ENCODE measurements at places on chromosomes 2 and 18.

DNA sequence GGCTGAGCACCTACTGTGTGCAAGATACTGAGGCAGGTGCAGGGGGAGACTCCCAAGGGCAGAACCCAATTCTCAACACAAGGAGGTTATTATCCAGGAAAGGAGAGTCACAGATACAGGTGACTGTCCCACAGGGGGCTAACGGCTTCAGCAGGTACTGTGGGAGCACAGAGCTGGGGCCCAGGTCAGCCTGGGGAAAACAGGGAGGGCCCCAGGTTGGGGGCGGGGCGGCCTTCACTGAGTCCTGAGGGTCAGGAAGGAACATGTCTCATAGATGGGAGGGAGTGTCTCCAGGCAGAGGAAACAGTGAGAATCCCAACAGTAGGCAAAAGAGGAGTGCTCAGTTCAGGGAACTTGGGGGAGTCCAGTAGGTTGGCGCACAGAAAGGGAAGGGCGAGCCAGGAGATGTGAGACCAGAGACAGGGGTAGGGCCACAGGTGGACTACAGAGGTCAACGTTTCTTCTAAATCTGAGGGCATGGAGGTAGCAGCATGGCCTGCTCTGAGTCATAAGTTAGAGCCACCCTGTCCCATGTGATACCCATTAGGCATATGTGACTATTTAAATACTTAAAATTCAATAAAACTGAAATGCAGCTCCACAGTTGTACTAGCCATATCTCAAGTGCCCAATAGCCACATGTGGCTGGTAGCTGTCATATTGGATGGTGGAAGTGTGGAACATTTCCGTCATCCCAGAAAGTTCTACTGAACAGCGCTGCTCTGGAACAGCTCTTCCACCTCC lies 157.2 kb downstream of the TTC32 start:
- no peak for DNase-seq

GRCh38 chr2:20838016-20838415 lies 15.1 kb upstream of the LDAH start:
- DNase-seq = no peak

DNA sequence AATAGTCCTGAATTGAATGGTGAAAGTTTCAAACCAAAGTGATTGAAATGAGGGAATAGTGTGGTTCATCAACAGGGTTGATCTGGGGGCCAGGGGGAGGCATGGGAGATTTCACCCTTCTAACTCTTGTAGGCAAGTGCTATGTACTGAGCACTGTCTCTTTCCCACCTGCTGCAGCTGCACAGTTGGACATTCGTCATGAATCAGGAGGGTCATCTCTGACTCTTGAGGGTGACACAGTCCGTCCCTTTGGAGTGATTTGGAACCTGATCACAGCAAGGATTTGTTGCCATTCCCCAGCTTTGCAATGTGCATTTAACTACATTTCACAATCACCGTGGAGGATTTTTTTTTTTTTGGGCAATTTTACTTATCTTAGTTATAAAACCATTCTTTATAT lies 224.6 kb downstream of the PHLPP1 start:
- no peak for DNase-seq

DNA sequence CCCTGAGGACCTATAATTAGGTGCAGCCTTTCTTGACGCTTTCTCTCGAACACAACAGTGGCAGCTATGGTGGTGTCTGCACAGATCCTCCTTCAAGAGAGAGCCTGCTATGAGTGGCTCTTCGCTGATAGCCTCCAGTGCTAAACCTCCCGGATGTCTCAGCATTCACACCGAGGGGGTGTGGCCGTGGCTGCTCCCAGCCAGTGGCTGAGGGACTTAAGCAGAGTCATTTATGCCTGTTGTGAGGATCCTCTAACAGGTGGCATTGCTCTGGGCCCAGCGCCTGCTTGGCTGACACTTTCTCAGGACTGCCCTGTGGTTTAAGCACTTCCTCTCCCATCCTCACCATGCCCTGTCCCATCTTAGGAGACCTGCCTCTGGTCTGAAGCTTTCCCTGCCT lies 592.0 kb upstream of the LRRTM1 start:
- no peak for DNase-seq

GRCh38 chr2:172085460-172086159 lies at the start of gene DLX1:
DLX1 (plus strand) TSS chr2:172085507; CDS start chr2:172085678, 171 bp downstream.
- no peak for DNase-seq

DNA sequence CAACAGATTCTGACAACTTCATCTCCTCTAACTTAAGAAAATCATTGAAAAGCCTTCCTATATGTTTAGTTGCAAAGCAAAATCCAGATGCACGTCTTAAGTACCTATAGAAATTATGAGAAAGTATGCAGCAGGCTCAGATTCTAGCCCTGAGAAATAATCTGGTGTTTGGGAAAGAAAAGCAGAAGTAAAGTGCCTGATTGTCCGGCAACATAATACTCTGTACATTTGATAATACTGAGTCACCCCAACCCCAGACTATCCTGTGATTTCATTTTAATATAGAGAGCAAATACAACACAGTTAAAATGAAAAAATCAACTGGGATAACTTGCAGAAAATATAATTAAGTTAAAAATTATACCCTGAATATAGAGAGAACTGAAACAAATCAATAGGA lies 13.5 kb downstream of the RFX8 start:
- no peak for DNase-seq

- no peak for DNase-seq
Observed at GRCh38 chr2:128399690-128400291, 81.1 kb upstream of the HS6ST1 start.

- no peak for DNase-seq
Observed at GRCh38 chr2:8298783-8299182, 383.1 kb upstream of the ID2 start.

GRCh38 chr18:48847807-48848486 lies 102.8 kb downstream of the SMAD7 start:
- no peak for DNase-seq

- DNase-seq = no peak
Observed at GRCh38 chr2:233307565-233307964, at the start of gene SAG. SAG (plus strand) TSS chr2:233307816; CDS start chr2:233309190, 1,374 bp downstream.

DNA sequence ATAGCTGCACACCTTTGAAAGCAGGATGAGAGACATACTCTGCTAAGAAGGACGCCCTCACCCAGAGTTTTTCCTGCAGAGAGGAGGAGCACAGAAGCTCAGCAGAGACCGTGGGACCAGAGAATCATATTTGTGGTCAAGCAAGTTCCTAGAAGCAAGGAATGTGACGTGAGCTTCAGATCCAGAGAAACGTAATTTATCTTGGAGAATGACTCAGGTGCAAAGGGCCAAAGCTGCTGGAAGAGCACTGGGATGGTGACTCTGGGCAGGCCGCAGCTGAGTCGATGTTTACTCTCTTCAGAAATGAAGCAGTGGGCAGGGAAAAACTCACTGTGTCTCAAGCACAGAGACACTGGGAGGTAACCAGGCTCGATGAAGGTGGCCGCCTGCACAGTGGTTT lies 50.1 kb upstream of the IGFBP2 start:
- DNase-seq = no peak

GRCh38 chr2:1509271-1510065 lies 96.2 kb downstream of the TPO start:
- no peak for DNase-seq

- no peak for DNase-seq
Observed at GRCh38 chr2:229675569-229675968, 38.8 kb downstream of the DNER start.

GRCh38 chr2:74573747-74574562 lies 19.4 kb downstream of the DOK1 start:
- no peak for DNase-seq

- no peak for DNase-seq
Observed at GRCh38 chr18:25621144-25621543, 269.2 kb upstream of the ZNF521 start.

- DNase-seq = no peak
Observed at GRCh38 chr2:19274439-19274838, 84.0 kb downstream of the OSR1 start.

DNA sequence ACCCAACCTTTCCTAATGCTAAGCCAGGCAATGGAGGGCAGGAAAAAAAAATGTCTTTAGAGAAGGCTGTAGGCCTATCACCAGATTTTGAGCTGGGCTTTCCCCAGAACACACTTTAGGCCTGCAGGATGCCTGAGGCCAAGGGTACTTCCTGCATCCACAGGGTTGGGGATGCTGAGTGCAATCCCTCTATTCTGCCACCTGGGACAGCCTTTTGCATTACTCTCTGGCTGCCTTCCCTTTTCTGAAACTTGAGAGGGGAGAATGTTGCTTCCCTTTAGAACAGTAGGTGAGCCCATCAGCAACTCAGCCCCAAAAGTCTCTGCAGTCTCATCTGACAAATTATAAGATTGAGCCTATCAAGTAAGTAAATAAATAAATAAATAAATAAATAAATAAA lies 195.2 kb downstream of the SLC8A1 start:
- DNase-seq = no peak

GRCh38 chr2:175068534-175068933 lies 63.4 kb upstream of the CHN1 start:
- no peak for DNase-seq

DNA sequence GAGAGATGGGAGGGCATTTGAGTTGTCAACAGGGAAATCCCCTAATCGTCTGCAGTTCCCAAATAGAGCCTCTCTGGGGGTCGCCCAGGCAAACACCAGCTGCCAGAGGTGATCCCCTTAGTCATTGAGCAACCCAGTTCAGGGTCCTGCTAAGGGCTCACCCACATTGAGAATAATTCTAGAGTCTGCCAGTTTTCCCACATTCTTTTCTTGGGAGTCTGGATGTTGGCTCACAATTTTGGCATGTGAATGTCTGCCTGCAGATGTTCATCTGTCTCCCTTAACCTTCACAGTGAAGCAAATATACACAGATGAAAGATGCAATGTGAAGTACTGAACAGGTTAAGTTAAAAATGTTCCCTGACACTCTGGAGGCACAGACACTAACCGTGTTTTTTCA lies 11.4 kb upstream of the SMIM21 start:
- no peak for DNase-seq

GRCh38 chr18:66995270-66995669 lies 391.4 kb upstream of the CDH19 start:
- DNase-seq = no peak

- no peak for DNase-seq
Observed at GRCh38 chr2:197207598-197207997, 103.0 kb downstream of the ANKRD44 start.

DNA sequence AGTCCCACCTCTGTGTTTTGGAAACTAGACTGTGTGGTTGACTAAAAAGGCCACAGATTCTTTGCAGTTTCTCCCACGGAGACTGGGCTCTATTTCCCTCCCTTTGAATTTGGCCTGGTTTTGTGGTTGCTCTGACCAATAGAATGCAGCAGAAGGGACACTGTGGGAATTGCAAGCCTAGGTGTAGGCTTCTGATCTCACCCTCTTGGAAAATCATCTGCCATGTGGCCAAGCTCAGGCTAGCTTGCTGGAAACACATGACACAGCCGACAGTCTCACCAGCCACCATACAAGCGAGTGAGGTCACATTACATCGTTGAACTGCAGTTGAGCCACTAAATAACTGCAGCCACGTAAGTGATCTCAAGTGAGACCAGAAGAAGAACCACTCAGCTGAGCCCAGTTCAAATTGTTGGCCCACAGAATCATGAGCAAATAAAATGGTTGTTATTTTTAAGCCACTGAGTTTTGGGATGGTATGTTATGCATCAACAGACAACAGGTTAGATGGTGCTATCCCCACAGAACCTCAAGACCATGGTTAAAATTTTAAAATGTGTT lies 319.1 kb upstream of the MEX3C start:
- no peak for DNase-seq

GRCh38 chr2:10432311-10433181 lies 15.6 kb downstream of the ODC1 start:
- DNase-seq = no peak

- no peak for DNase-seq
Observed at GRCh38 chr2:65017335-65017734, 28.1 kb downstream of the SLC1A4 start.

DNA sequence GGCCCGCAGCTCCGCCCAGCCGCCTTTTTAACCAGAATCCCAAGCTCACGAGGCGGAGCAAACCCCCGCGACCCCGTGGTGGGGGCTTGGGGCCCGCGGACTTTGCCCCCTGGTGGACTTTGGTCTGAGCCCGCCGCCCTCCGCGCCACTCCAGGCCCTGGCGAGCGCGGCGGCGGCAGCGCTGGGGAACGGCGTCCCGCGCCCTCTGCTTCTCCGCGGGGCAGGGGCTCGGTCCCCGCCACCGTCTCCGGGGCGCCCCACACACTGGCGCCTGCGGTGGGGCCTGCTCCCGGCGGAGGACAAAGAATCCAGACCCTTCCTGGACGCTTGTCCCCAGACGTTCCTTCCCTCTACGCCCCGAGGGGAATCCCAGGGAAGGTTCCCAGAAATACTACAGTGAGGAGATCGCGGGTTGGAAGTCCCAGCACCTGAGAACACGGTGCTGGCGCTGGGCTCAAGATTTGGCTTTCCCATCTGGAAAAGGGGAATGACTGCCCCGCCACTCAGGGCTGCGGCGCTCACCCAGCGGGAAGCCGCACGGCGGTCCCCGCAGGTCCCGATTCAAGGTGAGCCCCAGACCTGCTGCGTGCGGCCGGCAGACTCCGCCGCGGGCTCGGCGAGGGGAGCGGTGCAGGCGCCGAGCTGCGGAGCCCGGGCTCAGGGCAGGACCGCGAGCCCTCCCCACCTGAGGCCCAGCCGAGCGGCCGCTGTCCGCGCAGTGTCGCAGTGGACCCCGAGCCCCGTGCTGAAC lies at the start of gene HAAO:
TSS of gene HAAO (minus strand) at position 1 of the 751 bp plus-strand sequence. CDS start 47 bp downstream, outside the sequence.
- no peak for DNase-seq

DNA sequence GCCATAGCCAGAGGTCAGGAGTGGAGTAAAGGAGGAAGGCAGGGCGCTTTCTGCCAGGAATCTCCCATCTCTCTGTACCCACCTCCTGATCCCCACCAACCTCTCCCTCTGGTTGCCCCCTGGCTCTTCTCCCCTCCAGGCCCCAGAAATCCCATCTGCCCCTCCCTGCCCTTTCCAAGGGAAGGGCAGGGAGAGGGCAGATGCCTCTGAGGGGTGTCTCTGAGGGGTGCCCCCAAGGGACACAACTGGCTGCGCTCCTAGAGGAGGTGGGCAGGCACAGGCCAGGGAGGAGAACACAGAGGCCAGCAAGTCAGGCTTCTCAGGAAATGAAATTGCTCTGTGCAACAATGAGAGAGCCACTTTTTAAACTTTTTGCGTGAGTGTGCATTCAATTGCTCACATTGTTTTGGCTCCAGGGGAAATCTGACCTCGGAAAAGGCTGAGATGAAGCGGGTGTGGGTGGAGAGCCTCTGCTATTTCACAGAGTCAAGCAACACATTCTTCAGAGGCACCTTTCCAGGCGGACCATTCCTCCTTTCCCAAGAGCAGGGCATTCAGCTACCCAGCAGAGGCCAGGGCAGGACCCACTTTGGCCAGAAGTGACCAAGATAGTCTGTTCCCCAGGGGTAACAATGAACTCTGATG lies 125.5 kb downstream of the SMAD7 start:
- DNase-seq = no peak

DNA sequence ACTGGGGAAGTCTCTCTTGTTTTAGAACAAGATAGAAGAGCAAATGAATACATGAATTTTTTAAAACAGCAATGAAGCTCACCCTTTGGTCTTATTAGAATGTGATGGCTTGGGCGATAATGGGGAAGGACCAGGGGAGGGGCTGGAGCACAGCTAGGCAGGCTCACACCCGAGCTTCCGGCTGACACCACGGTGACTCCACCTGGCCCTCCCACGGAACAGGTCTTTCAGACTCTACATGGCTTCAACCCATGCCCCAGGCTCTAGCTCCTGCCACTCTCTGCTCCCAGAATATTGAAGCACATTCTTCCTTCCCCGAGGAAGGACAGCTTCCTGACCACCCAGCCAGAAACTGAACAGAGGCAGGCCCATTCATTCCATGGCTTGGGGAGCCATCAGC lies 127.5 kb upstream of the AGAP1 start:
- no peak for DNase-seq

All from central memory CD8-positive, alpha-beta T cell (primary cell).